ENCODE measurements at places on chromosomes 2 and 18.

- DNase-seq = no peak
Observed at GRCh38 chr2:126835831-126836230, 62.9 kb upstream of the TEX51 start.

- DNase-seq = peak; percentile 63
Observed at GRCh38 chr18:51621113-51621863, 423.8 kb upstream of the MEX3C start.

DNA sequence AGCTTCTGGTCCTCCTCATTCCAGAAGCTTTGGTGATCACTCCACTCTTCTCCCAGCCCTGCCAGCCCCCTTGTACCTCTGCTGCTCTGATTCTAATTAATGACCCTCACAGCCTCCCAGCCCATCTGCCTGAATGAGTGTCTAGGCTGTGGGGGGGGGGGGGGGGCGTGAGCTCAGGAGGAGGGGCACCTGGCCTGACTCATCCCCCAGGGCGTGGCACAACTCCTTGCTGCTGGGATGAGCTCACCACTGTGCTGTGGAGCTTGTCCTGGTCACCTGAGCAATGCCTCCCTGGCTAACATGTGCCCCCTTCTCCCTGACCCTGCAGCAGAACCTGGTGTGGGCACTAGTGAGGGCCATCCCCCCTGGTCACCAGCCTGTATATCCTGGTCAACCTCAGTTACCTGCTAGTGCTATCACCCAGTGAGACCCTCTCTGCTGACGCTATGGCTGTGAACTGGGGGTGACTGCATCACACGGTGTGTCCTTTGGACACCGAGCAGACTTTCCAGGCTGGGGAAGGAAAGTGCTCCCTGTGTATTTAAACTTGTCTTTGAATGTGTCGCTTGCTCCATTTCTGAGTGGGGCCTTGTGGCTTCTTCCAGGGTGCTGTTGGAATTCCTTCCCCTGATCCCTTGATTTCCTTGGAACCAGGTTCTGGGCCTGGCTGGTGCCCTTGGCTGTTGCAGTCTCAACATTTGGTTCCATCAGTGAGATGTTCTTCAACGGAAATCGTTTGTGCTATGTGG is 41.5 kb upstream of the PUM2 start:
- DNase-seq = no peak

DNA sequence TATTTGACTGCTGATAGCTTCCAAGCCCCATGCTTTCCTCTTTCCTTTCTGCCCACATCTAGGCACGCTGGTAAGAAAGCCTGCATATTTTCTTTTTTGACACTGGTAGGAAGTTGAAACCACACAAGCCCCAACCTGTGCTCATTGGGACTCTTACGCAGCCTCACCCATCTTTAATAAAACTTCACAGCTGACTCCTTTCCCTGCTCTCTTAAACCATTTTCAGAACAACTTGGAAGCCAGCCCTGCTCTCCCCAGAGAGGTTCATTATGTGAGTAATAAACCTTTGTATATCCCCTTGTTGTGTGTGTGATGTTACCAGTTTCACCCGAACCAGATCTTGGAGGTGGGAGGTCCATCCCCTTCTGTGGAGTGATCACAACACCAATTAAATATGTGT is 268.4 kb downstream of the GPD2 start:
- DNase-seq = no peak

DNA sequence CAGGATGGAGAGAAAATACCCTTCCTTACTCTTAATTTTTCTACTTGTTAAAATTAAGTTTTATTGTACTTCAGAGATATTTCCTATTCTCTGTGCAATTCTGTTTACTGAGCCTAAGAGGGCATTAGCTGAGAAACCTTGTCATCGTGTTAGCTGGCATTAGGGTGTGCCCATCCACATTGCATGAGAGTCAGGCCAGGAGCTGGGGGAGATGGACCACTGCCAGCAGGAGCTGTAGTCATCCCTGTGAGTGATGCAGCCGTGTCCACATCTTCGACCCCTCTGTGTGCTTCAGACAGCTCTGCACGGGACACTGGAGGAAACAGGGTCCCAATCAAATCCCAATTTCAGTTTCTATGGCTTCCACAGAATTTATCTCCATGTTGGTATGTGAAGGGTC is 34.2 kb downstream of the ABCA12 start:
- no peak for DNase-seq

DNA sequence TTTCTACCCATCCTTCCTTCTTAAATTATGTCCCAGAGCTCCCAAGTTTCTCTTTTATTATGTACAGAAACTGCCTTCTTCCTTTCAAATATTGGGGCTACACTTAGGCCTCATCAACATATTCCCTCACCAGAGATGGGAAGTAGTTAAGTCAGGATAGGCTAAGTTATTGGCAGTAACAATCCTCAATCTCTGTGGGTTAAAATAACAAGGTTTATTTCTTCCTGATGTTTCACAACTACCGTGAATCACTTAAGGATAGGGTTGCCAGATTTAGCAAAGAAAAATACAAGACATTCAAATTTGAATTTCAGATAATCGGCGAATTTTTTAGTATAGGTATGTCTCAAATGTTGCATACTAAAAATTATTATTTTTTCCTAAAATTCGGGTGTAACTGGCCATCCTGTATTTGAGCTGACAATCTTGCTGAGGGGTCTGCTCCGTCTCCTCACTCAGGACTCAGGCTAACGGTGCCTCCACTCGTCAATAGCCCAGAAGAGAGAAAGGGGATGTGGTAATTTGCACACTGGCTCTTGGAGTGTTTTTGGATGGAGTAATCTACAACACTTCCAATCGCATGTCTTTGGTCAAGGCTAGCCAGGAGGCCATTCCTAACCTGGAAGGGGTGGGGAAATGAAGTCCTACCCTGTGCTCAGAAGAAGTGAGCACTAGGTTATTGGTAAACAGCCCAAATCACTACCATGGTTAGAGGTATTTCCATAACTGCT is 91.7 kb downstream of the ACTR3 start:
- no peak for DNase-seq

DNA sequence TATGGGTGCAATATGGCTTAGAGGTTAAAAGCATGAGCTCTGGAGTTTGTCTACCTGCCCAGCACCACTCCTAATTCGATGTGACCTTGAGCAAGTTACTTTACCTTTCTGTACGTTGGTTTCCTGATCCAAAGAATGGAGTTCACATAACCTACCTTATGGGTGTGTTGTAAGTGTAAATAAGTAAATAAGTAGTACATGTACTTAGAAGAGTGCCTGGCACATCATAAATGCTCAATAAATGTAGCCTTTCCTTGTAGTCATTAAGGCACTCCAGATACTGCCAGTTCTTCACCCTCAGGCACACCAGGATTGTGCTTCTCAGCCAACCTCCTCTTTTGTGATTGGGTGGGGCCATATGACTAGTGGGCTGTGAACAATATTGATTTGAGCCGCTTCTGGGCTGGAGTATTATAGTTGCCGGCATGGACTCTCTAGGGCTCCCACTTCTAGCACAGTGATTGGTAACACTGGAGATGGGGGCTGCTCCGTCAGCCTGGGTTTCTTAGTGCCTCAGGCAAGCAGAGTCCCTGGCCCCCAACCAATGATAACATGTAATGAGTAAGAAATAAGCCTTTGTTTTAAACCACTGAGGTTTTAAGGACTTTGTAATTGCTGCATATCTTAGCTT is 101.7 kb upstream of the NOSTRIN start:
- no peak for DNase-seq

DNA sequence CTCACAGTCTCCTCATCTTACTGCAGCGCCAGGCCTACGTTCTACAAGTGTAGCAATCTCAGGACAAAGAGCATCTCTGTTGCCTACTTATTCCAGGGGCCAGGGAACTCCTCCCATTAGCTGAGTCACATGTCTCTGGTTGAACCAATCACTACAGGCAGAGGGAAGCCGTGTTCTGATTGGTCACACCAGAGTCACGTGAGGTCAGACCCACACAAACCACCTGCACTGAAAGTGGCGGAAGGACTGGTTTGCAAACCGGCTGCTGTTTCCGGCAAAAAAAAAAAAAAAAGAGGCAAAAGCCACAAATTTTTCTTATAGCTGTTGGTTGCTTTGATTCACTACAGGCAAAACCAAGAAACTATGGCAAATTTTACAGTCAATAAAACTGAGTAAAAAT is 21.9 kb upstream of the USP14 start:
- no peak for DNase-seq

DNA sequence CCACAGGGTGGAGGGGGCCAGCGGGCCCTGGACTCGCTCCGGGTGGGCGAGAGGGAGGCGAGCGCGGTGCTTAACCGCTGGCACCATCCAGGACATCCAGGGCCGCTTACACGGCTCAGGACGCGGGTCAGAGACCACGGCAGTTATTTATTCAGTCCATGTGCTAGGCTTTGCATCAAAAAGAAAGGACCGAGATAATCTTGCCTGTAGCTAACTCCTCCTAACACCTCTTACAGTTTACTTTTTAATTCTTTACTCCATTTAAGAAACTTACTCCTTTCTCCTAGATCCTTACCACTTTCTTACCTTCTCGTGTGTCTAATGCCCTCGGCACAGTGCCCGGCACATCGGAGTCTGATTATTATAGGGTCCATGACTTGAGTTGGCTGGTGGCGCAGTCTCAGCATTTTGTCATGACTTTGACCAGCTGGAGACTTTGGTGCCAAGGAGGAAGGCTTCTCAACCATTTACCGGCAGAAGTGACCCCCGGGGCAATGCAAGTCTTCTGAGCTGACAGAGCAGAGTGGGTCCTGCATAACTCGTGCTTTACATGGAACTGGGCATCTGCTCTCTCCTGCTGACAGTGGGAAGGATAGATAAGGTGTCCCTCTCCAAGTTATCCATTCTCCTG is 503 bp downstream of the ANXA4 start:
- DNase-seq = no peak

GRCh38 chr2:219836647-219837177 is 209.3 kb downstream of the SLC4A3 start:
- DNase-seq = no peak

DNA sequence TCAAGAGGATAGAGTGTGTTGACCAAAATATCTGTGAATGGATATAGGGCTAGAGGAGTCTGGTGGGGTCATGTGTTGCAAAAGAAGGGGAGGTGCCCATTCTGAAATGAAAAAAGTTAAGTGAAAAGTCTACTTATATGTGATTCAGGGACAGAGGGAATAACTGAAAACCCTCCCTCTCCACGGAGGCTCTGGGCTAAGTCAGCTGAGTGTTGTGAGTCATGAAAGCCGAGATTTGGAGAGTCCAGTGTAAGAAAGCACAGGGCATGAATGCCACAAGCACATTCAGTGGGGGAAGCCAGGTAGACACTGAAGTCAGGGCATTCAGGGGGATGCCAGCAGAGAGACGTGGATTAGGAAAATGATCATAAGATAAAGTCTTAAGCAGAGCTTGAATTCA is 871.9 kb downstream of the TSN start:
- no peak for DNase-seq

DNA sequence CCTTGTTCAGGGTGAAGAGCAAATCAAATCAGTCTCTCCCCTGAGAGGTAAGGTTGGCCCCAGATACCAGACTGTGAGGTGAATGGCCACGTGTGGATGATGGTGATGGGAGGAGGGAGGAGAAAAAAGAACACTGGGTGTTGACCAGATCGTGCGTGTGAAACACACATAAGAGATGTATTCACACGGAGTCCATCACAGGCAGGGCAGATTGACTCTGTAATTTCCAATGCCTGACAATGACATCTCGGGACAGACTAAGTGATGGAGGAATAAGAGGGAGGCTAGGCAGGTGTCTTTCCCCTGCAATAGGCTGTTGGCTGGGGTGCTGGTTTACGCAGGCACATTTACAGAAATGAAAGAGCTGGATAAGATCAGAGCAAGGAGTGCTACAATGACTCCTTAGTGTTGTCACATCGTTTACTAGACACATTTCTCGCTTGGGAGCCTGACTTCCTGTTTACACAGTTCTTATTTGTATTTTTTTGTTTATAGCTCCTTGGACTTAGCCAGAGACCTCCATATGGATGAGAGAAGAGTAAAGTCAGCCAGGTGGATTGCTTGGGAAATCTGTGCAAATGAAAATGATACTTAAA is 43.1 kb downstream of the CPO start:
- DNase-seq = peak; percentile 68

- DNase-seq = no peak
Observed at GRCh38 chr2:235706506-235706905, 212.7 kb downstream of the AGAP1 start.

GRCh38 chr2:150153646-150154307 is 333.7 kb downstream of the RND3 start:
- DNase-seq = no peak

- peak; percentile 43 for DNase-seq
Observed at GRCh38 chr2:231250698-231251097, 52.3 kb downstream of the ARMC9 start.

DNA sequence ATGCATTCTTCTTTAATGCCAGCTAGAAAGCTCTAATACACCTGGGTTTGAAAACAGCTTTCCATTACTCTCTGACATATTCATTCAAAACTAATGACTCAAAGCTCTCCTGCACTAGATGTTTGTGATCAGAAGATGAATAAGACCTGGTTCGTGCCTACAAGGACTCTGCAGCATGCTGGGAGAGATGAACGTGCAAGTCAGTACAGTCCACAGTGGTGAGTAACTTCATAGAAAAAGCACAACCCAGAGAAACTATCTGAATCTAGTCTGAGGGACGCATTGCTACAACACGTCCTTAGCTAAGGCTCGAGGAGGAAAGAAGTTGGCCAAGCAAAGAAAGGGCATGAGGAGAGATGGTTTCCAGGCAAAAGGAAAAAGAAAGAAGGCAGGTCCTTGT is 234.3 kb downstream of the OSR1 start:
- DNase-seq = no peak

- peak; percentile 11 for DNase-seq
Observed at GRCh38 chr2:64325852-64326577, 127.9 kb upstream of the LGALSL start.

DNA sequence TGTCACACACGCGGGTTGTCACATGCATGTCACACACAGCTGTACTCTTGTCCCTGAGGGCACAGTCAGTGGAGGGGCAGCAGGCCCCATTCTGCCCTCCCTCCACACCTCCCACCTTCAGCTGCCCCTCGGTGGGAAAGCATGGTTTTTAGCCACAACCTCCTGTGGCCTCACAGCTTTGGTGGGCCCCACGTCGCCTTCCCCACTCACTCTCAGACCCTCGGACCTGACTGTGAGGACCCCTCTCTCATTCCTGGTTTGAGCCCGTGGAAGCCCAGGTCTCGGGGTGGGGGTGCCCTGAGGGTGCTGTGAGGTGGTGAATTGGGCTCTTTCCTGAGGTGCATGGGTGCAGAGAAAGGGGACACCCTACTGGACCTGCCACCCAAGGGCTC is 19.9 kb downstream of the KCNG2 start:
- no peak for DNase-seq
